ENCODE measurements at places on chromosomes 7 and 10.

- DNase-seq: no peak
Measured at GRCh38 chr7:104509874-104510273, 181.5 kb downstream of the LHFPL3 start.

DNA sequence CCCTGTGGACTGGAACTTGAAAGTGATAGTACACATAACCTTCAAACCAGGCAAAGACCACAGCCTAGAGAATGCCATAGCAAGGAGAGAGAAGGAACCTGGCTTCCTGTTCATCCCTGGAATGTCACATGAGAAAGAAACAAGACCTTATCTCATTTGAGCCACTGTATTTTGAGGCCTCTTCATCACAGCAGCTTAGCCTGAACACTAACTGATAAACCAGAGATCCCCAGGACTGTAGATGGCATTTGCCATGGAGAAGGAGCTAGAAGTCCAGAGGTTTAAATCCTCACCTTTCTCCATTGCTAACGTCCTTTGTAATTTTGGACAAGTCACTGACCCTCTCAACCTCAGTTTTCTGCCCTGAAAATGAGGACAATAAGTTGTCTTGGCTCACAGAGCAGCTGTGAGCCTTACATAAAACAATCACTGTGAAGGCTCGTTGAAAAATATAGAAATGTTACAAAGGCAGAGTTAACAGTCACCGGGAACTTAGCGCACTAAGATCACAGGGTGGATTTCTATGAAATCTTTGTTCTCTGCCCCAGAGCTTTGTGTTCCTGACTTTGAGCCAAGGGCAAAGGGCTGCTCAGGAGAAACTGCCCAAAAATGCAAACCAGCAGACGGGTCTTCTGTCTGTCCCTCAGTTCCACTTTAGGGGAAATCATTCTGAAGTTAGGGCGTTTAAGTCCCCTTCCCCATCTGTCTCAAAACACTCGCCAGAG, 197.0 kb downstream of the USP6NL start:
- DNase-seq: no peak

DNA sequence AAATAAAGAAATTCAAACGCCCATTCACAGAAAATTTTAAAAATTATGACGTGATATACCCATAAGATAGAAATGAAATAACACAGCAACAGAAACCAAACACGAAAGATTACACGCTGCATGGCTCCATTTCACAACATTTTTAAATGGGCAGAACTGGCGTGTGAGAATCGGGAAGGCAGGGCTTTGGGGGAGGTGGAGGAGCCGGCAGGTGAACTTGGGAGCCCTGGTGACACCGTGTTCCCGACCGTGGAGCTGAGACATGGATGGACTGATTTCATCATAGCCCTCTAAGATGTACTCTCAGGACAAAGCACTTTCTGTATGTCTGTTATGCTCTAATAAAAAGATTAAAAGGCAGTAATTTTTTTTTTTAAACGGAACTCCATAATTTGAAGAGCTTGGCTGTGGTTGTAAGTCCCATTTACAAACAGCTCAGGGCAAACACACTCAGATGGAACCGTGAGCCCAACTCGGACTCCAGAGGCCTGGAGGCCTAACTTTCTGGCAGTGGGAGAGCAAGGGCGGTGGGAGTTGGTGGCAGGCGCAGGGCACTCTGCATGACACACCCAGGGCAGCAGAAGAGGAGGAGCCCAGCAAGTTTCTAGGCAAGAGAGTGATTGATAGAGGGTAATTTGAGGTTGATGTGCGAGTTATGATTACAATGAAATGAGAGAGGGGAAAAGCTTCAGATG, 203.4 kb downstream of the MAD1L1 start:
- DNase-seq: no peak

DNA sequence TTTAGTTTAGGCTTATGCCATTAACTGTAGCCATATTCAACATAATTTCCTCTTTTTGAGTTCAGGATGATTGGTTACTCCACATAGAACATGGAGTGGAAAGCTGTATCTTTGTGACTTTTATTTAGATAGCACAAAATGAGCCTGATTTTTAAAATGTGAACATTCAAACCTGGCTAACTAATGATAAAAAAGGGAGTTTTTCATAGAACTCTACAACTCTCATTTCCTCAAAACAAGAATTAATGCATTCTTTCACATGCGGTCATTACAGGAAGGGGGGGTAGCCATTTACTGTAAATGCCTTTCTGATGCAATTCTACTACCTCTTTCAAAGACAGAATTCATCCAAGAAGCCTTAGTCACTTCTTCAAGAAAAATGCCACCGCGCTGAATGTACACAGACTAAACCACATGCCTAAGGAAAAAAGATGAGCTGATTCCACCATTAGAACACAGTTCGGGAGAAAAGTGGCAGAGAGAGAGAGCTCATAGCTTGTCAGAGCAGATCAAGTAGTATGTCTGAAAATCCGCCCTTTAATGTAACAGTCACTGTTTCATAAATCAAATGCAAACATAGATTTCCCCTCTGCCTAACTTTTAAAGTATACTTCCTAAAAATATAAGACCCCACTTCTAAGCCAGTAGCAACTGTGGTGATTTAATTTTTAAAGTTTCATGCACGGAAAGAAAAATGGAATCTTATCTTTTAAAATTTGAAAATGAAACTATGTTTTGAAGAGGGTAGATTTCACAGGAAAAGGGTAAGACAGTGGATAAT, 226.4 kb upstream of the KLF14 start:
- no peak for DNase-seq

DNA sequence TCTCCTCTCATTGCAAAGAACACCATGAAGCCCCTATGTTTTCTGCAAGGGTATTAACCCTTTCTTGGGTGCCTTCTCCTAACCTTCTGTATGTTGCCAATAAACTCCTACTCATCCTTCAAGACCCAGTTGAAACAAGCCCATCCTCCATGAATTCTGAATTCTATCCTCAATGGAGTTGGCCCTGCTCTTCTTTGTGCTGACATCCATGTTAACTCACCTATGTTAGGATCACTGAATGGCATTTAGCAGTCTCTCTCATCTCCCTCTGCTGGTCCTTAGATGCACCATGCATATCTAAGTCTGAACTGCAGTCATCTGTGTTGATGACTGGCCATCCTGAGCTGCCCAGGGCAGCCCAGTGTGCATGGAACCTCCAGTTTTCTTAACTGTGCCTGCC, 129.8 kb downstream of the BUB3 start:
- no peak for DNase-seq

DNA sequence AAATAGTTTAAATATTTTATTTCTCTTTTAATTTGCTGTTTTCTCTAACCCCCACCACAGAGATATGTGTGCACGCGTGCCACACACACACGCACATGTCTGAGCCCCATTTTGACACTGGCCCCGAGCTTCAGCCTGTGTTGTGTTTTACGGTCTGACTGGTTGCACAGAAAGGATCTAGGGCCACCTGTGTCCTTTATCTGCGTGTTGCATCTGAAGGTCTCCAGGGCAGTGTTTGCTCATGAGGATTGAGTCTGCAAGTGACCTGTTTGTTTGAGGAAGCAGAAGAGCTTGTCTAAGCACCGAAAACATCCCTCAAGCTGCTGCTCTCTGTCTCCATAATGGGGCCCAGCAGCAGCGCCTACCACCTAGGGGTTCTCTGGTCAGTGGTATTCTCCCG, 266.4 kb upstream of the LYZL1 start:
- no peak for DNase-seq

DNA sequence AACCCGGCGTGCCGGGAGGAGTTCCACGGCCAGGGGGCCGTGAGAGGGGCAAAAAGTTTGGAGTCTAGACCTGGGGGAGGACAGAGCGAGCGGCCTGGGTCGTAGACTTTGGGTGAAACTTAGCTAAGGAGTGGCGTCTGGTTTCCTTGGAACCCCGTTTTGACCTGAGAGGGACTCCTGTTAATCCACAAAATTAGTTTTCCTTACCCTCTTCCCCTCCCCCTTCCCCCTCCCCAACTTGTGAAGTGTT, 574 bp downstream of the MARCHF5 start:
- no peak for DNase-seq

DNA sequence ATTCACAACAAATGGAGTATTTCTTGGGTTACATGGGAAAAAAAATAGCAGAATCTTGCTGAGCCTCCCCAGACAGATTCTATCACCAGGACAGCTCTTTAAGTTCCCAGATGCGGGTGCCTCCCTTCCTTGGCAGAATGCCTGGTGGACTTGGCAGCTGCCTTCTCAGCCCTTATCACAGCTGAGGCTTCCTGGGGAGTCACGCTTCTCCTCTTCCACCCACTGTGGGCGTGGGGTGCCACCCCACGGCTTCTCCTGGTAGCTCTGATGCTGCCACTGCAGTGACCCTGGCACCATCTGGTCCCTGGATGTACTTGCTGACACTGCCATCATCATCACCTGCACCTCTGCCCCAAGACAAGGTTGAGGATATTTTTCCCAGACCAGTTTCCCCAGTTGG, 16.2 kb upstream of the NME8 start:
- DNase-seq: no peak

GRCh38 chr7:153027210-153027609, 267.7 kb downstream of the ACTR3B start:
- DNase-seq: no peak

DNA sequence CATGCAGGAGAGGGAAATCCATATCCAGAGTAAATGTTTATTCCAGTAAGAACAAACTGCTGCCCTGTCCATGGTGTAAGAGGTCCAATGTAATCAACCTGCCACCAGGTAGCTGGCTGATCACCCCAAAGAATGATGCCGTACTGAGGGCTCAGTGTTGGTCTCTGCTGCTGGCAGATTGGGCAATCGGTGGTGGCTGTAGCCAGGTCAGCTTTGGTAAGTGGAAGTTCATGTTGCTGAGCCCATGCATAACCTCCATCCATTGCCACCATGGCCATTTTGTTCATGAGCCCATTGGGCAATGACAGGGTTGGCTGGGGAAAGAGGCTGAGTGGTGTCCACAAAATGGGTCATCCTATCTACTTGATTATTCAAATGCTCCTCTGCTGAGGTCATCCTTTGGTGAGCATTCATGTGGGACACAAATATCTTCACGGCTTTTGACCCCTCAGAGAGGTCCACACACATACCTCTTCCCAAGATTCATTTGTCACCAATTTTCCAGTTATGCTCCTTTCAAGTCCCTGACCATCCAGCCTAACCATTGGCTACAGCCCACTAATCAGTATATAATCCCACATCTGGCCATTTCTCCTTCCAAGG, 23.3 kb upstream of the PAPSS2 start:
- no peak for DNase-seq

DNA sequence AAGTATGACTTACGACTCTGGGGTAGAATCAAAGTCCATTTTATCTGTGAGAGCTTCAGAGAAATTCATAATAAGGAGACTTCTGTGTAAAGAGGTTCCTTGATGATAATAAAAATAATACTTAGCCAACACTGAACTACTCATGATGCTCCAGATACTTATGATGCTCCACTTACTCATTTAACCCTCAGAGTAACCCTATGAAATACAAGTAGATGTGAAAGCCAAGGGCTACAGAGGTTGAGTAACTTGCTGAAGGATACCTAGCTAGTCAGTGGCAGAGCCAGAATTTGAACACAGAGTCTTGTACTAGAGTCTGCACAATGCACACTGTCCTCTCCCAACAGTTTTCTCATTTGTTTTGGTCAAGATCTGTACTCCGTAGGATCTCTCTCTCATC, 89.5 kb downstream of the HECW1 start:
- DNase-seq: no peak

GRCh38 chr10:82190432-82191260, 315.7 kb downstream of the NRG3 start:
- DNase-seq: no peak

- DNase-seq: no peak
Measured at GRCh38 chr10:100339236-100339635, 7.8 kb upstream of the SCD start.

DNA sequence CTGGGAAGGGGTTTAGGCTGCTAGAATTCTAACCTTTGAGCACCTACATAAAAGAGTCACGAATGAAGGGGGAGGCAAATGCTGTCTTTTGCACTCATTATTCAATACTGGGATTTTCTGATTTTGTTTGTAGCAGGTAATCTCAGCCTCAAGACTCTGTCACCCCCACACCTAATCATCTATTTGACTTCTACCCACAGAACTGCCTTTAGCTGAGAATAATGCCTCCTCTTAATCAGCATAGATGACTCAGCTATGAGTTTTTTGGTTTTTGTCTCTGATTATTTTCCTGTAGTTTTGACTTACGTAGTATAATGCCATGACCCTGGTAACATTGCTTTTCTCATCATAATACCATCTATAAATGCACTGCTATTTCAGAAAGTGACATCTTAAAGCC, 42.7 kb upstream of the CACNB2 start:
- no peak for DNase-seq

- no peak for DNase-seq
Measured at GRCh38 chr10:51031950-51032349, 42.3 kb upstream of the PRKG1 start.

DNA sequence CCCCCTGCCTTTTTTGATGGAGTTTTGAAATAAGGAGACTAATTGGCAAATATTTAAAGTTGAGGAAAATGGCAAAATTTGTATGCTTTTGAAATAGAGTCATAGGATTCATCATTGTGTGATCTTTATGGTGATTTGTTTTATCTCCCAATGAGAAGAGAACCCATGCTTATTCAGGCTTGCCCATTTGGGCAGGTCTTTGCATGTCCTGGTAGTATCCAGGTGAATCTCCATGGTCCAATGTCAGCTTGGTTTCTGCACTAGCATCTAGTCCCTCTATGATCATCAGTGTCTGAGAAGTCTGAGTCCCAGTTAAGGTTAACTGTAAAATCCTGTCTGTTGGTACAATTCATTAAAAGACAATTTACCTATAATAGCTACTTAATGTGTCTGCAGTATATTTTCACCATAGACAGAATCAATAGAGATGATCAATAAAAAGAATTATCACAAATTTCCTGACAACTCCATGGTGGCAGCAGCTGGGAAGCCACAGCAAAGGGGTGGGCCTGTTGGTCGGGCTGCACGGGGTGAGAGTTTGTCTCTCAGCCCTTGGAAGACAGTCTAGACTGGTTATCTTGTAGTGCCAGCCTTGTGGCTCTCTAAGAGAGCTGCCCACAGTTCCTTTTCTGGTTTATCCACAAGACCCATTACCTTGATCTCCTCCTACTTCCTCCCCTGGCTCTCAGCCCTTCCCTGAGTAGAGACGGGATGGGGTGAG, 22.2 kb upstream of the BMPER start:
- DNase-seq: no peak

DNA sequence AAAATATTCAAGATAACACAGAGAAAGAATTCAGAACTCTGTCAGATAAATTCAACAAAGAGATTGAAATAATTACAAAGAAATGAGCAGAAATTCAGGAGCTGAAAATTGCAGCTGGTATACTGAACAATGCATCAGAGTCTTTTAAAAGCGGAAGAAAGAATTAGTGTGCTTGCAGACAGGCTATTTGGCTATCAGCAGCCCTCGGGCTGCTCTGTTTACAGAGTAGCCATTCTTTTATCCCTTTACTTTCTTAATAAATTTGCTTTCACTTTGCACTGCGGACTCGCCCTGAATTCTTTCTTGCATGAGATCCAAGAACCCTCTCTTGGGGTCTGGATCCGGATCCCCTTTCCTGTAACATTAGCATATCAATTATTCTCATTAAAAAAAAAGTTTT, 1040.0 kb downstream of the SORCS3 start:
- DNase-seq: no peak

All from cortex of kidney (tissue), 1 donor.